ENCODE measurements at places on chromosomes 2 and 18.

DNA sequence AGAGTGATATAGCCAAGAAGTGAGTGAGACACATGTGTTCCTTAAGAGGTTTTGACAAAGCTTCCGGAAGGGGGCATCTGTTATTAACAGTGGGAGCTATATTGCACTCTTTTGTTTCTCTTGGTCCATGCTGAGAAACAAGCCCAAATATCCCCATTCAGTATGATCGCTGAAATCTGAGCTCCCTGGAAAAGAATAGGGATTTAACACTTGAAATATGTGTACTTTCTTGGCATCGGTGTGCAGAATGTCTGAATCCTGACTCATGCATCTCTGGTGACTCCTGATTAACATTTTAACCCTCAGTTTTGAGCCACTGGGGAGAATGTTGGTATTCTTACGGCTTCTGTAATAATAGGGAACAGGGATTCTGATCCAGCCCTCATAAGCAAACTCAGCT, 448.1 kb downstream of the TSN start:
- peak; percentile 57 for DNase-seq

DNA sequence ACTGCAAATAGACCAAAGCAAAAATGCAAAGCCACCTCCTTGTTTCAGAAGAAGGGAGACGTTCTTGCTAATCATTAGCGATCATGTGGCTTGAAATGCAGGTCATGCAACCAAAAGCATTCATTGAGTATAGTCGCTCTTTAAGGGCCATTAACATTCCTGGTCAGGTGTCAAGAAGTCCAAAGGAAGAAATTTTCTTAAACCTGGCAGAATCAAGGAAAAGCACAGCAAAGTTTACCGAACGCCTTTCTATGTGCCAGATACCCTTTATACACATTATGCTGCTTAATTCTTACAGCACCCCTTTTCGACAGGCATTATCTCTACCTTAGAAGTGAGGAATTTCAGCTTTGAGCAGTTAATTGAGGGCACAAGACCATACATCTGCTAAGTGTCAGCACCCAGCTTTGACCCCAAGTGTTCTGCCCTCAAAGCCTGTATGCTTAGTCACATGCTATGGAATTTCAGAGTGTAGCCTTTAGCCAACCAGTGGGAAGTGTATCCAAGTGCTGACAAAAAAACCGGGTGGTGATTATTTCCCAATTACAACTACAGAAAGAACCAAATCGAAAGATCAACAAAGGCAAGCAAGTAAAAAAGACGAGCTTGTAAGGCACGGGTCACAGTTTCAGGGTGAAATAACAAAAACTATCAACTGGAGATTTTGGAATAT, 70.8 kb downstream of the EPHA4 start:
- no peak for DNase-seq

- no peak for DNase-seq
These were observed 161.5 kb downstream of the SLC39A10 start for GRCh38 chr2:195818526-195818925.

GRCh38 chr18:55778788-55779690, 191.0 kb upstream of the TCF4 start:
- no peak for DNase-seq

DNA sequence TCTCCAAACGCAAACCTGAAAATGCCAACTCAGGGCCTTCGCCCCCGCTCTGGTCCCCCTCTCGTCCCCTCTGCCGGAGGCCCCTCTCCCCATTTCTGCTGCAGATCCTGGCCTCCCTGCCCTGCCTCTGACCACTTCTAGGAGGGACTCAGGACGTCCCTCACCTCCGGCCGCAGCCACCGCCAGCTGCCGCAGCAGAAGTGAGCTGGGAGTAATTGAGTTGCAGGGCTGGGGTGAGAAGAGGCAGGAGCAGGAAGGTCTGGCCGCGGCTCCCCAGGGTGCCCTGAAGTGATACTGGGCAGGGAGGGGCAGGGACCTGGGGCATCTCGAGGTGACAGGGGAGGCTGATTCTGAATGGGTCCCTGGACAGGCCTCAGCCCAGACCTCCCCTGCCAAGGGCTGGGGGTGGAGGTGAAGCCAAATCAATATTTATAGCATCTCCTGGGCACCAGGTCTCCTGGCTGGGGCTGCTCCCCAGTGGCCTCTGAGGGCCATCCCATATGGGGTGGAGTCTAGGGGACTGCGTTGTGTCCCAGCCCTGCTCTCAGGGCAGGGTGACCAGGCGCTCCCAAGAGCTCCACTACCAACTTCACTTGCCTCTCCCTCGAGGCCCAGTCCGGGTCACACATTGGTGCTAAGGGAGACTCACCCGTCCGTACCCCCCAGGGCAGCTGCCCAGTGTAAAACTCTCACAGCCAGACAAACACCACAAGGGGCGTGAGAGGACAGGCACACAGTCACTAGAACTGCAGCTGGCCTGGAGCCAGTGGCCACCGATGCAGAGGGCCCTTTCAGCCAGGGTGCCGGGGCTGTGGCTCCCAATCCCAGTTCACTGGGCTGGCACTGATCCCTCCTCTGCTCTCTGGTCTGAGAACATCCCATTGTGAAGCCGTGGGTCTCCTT, 33.0 kb downstream of the KCNIP3 start:
- no peak for DNase-seq

- no peak for DNase-seq
These were observed 70.5 kb downstream of the CLHC1 start for GRCh38 chr2:55161295-55162210.

- DNase-seq: peak; percentile 52
These were observed 1.1 kb upstream of the TMEFF2 start for GRCh38 chr2:192195548-192196418.

- DNase-seq: no peak
These were observed 69.9 kb upstream of the ALKAL2 start for GRCh38 chr2:357811-358210.

GRCh38 chr2:229407170-229407569, 136.1 kb upstream of the PID1 start:
- peak; percentile 26 for DNase-seq

DNA sequence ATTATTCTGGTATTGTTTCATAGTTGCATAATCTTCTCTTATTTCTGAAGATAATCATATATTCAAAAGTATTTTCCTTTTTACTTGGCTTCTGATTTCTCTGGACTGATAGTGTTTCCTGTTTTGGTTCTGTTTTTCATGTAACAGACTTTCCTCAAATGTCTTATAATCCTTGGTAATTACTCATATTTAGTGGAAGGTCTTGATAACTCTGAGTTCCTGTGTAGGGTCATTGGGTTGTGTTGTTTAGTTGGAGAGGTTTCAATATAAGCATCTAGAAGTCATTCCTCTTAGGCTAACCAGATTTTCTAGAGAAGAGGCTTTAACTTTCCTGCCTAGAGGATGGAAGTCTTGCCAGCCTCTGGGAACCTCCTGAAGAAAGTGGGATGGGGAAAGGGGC, 23.8 kb downstream of the MFSD6 start:
- no peak for DNase-seq

DNA sequence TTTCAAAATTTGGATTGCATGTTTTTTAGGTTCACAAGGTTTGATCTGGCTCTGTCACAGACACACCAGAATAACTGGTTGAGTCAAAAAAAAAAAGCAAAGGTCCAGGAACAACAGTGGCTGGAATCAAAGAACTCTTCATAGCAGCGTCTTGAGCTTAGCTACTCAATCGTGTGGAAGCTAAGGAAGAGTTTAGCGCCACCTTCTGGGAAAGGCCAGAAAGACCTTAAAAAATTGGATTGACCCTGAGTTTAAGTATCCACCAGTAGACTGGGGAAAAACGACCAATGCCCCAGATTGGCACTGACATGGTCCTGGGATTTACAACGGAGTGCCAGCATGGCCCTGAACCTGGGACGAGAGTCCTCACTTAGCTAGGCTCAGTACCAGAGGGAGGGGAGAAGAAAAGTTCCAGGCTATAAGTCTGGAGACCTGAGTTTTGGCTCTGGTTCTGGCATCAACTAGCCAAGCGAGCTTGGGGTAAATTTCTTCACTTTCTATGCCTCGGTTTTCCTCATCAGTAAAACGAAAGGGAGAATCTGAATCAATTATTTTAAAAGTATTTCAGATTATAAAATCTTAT, 71.1 kb upstream of the TFCP2L1 start:
- peak; percentile 53 for DNase-seq

DNA sequence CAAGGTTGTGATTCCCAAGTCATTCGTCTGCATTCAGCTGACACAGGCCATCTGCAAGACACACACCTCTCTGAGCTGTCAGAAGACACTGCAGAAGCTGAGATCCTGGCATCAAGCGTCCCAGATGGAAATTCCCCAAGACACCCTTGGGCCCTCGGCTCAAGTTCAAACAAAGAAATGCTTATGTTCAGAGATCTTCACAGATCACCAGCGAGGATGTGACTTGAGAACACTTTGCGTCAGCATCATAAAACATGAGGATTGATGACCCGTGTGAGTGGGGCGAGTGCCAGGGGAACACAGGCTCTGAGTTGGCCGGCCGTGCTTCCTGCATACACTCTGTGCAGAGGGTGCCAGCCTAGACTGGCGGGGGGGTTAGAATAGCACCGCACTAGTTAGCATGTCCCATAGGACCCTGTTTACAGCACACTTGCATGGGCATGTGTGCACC, 36.8 kb downstream of the KCNIP3 start:
- no peak for DNase-seq

GRCh38 chr2:214624166-214624760, 185.2 kb downstream of the BARD1 start:
- DNase-seq: no peak

- peak; percentile 61 for DNase-seq
These were observed 13.5 kb upstream of the LBH start for GRCh38 chr2:30217644-30218337.

DNA sequence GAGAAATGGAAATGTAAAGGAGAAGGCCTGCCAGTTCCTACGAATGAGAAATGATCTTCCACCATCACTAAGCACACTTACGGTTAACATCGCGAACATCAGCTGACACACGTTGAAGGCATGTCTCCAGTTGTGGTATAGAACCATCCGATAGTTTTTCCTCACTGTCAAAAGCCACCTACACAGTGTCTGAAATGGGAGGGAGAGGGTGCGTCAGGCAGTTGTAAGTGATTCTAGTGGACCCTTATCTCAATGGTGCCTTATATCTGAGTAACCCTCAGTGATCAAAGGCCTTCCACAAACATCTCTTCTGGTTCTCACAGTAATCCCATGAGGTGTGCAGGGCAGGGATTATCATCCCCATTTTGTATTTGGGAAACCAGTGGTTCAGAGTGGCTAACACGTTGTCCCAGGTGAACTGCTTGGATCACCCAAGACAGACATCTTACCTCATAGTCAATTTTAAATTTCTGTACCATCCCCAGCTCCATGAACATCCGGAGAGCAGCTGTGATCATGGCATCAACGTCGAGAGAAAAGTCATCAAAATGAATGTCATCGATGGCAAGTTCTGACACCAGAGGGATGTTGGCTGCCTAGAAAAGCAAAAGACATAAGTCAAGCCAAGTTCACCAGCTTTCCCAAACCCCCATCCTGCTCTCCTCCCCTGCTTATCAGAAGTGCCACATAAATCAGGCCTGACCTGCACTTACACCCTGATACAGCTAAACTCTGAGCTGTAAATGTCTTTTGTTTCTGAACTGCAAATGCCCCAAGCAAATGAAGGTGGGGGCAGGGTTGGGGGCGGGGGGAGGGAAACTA, 335.2 kb downstream of the AGPS start:
- no peak for DNase-seq

GRCh38 chr2:40178171-40178778, 273.6 kb downstream of the SLC8A1 start:
- DNase-seq: no peak

DNA sequence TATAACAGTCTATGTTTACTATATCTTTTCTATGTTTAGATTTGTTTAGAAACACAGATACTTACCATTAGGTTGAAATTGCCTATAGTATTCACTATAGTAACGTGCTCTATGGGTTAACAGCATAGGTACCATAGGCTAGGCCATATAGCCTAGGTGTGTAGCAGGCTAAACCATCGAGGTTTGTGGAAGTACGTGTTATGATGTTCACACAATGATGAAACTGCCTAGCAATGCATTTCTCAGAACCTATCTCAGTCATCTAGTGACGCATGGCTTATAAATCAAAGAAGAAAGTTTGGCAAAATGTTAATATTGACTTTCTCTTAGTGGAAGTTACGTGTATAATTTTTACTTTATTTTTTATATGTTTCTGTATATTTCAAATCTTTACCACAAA, 466.2 kb upstream of the NRP2 start:
- DNase-seq: no peak

GRCh38 chr2:231708773-231709635, 679 bp downstream of the PTMA start:
- peak; percentile 69 for DNase-seq

DNA sequence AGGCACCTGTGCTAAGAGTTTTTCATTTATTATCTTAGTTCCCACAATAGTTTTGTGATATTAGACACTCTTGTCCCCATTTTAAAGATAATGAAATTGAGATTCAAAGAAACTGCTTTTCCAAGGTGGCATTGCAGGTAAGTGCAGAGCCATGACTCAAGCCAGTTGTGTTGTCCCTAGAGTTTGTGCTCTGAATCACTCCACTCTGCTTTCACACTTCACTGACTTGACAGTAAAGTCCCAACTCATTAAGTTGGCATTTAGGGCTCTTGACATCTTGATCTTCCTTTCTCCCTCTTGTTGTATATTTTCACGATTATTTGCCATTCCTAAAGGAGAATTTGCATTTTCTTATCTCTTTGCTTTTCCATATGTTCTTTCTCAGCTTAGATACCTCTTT, 114.3 kb downstream of the DIS3L2 start:
- DNase-seq: no peak

GRCh38 chr2:31429759-31430438, 15.4 kb upstream of the XDH start:
- DNase-seq: no peak

- DNase-seq: no peak
These were observed 3.9 kb downstream of the DUSP28 start for GRCh38 chr2:240563951-240564560.

DNA sequence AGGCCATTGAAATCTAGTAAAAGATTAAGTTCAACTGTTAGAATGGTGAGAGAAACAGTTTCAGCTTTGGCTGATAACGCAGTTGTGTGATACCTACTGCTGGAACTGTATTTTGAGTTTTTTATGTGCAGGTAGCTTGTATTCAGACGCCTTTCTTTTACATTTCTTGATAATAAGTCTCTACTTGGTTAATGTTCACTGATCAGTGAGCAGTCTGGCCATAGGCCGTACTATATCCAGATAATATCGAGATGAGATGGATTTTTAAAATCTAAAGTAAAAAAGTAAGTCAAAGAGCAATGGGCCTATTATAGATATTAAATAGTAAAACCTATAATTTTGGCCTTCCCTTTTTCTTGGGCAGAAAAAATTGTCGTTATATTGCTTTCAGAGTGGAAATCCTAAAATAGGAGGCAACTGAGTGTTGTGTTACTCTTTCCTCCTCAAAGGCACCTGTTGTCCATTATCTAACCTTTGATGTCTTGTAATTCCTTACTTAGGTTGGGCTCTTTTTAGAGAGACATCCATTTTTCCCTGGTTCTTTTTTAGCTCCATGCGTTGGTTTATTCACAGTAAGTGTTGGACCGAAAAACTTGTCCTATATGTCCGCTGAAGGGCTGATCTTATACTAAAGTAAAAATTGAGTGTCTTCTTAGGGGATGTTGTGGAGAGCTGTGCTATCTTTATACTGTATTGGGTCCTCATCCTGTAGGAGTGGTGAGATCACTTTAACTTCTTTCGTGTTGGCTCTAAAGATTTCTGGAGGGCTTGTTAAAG, 1.7 kb downstream of the EML4 start:
- DNase-seq: no peak
